ENCODE measurements at places on chromosomes 1 and 21. TPM values are rescaled to one million over a fixed set of nuclear protein-coding genes. Genes with fewer than 3 reads are reported as not detected.

- H3K4me3 ChIP-seq, result no peak overlapping the region
- no peaks in the 10 kb centered on the region for H3K36me3 ChIP-seq
- H3K27me3 ChIP-seq, result no peaks in the 10 kb centered on the region
- no peak overlapping the region for H3K27ac ChIP-seq
Observed at GRCh38 chr1:165034136-165034809, 322.2 kb downstream of the LMX1A start.

GRCh38 chr1:13699510-13699909 lies 478 bp upstream of the PRDM2 start:
- no peaks in the 10 kb centered on the region for H3K36me3 ChIP-seq
- H3K27me3 ChIP-seq, result peaks cover 5% of the 10 kb centered on the region
- H3K4me1 ChIP-seq, result peaks cover 8% of the 10 kb centered on the region
- no peak for DNase-seq
- H3K27ac ChIP-seq, result no peak overlapping the region
- peak overlapping the region; percentile 72 for H3K4me3 ChIP-seq

- H3K27me3 ChIP-seq, result no peaks in the 10 kb centered on the region
- H3K4me3 ChIP-seq, result no peak overlapping the region
- no peaks in the 10 kb centered on the region for H3K4me1 ChIP-seq
- no peak for DNase-seq
Observed at GRCh38 chr1:28135371-28136168, 40.9 kb downstream of the PTAFR start.

DNA sequence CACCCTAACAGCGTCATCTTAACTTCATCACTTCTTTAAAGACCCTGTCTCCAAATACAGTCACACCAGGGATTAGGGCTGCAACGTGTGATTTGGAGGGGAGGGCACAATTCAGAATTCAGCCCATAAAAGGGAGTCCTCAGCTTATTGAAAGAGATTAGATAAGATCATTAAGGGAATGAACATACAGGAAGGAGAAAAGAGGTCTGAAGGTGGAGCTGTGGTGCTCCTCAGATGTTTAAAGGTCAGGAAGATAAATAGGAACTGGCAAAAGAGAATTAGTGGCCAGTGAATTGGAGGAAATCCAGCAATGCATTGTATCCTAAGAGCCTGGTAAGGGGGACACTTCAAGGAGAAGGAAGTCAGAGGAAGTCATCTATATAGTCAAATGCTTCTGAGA lies 113.5 kb downstream of the PROX1 start:
- H3K27me3 ChIP-seq, result no peaks in the 10 kb centered on the region
- no peak for DNase-seq
- H3K4me1 ChIP-seq, result no peaks in the 10 kb centered on the region
- no peak overlapping the region for H3K4me3 ChIP-seq
- H3K27ac ChIP-seq, result no peak overlapping the region

- no peaks in the 10 kb centered on the region for H3K36me3 ChIP-seq
- H3K27ac ChIP-seq, result no peak overlapping the region
- no peak for DNase-seq
- no peaks in the 10 kb centered on the region for H3K27me3 ChIP-seq
Observed at GRCh38 chr21:17550671-17551308, 37.9 kb downstream of the CXADR start.

The VASH2 gene
- 0.41 TPM for polyA plus RNA-seq

The FABP3 gene
- polyA plus RNA-seq, result 0.08 TPM

The SIK1 gene
- polyA plus RNA-seq, result 6.6 TPM
